ENCODE measurements at places on chromosomes 7 and 10. TPM values are rescaled to one million over a fixed set of nuclear protein-coding genes. Genes with fewer than 3 reads are reported as not detected.

Gene HMX3
- not detected for total RNA-seq

Gene SOSTDC1
- total RNA-seq = 0.05 TPM

Gene ANKRD16
- 5.8 TPM for total RNA-seq

Gene STEAP4
- total RNA-seq = not detected

Gene EIF4H
- total RNA-seq = 481 TPM

Gene ZNF25
- 6.1 TPM for total RNA-seq

Gene TWIST1
- not detected for total RNA-seq

Gene ZCCHC24
- total RNA-seq = 7.3 TPM

Gene GPRIN2
- total RNA-seq = 0.09 TPM

Gene TEX47
- not detected for total RNA-seq

Gene DNAH11
- total RNA-seq = 0.34 TPM

Gene HOXA13
- under 0.01 TPM for total RNA-seq

Gene HILPDA
- 10.9 TPM for total RNA-seq

Gene SFTPA1
- not detected for total RNA-seq

Gene BMPER
- total RNA-seq = 0.70 TPM

Gene DUS4L
- 4.9 TPM for total RNA-seq

Gene CALCR
- total RNA-seq = not detected

Gene ANKRD26
- total RNA-seq = 8.7 TPM

Gene RRP12
- total RNA-seq = 10.4 TPM

Gene CHAT
- total RNA-seq = not detected

Gene BHLHA15
- total RNA-seq = 0.17 TPM

Gene CFAP58
- 0.85 TPM for total RNA-seq

Gene TNRC18
- total RNA-seq = 42.5 TPM

Gene CH25H
- 3.1 TPM for total RNA-seq

Gene ADCYAP1R1
- not detected for total RNA-seq

Gene GPR15LG
- total RNA-seq = not detected

Gene ADIRF
- 12.8 TPM for total RNA-seq

Gene VAX1
- not detected for total RNA-seq

Gene CPA5
- total RNA-seq = not detected

Gene CALHM1
- not detected for total RNA-seq

Gene CTTNBP2
- 0.34 TPM for total RNA-seq

Gene ZNF479
- not detected for total RNA-seq

Gene CDC14C
- total RNA-seq = not detected

Gene C10orf62
- 0.34 TPM for total RNA-seq

Measured in dermis blood vessel endothelial cell (primary cell).